Glutamatergic neuron (in vitro differentiated cells): ENCODE measurements at places on chromosomes 5 and 9.

DNA sequence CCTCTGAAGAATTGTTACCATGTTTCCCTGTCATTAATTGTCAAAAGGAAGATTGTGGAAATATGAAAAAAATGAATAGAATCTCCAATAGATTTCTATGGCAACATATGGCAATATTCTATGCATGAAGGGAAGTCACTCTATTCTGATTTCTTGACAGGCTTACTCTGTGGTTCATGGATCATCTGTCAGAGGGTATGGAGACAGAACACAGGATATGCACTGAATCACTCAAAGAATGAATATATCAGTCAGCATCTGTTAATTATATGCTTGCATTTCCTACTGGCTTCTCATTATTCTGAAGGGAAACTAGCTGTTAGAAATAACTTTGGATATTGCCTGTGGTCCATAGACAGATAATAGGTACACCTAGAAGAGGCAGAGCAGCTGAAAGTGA, 918.9 kb downstream of the DTWD2 start:
- DNase-seq: no peak

DNA sequence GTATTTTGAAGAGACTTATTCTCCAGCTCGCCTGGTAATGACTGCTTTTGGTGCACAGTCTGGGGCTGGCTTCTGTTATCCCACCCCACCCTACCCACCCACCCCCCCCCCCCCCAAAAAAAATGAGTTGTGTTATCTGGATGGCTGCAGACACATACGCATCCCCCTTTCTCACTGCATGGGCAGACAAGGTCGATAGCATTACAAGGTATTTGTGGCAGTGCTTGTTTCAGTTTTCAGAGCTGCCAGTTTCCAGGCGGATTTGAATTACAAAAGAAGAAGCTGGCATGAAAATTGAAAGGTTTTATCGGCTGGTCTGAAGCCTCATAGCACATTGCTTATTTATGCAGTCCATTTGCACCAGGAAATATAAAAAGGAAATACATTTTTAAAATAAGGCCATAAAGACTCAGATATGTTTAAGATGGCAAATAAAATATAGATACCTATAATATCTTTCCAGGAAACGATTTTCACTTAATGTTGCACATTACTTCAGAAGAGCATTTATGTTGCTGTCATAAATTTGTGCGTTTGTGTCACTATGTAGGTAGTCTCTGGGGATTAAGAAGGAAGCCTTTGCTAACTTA, 85.1 kb upstream of the GRHPR start:
- no peak for DNase-seq

DNA sequence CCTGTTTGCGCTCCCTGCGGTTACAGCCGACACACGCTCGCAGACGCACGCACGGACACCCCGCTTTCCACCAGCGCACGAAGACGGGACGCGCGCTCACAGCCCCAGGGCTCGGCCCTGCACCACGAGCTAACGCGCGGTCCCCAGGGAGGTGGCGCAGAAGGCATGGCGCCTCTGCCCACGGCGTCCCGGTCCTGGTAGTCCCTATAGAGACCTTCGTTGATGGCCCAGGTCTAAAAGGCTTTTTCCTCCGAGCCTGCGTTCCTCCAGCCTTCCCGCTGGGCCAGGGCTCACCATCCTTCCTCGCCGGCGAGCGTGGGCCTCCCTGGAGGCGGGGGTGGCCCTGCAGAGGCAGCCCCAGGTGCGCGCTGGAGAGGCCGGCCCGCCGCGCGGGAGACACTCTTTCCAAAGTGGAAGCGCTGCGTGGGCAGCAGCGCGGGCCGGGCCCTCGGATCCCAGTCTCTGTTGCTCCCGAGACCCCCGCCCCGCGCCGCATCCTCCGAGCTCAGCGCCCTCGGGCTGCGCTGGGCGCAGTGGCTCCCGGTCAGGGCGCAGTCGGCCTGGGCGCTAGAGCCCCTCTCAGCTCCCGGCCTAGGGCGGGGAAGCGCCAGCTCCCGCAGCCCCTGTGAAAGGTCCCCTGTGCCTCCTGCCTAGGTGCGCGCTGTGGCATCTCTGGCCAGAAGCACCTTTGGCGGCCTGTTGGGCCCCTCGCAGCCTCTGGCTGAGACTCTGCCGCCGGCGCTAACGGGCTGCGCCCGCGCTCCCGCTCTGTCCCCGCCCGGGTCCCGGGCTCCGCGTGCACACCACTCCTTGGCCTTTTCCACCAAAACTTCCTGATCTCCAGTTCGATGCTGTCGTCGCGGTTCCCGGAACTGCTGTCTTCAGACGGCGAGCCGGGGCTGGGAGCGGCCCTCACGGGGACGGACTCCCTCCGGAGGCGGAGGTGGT, 31.9 kb upstream of the FANCC start:
- DNase-seq: peak; percentile 50

DNA sequence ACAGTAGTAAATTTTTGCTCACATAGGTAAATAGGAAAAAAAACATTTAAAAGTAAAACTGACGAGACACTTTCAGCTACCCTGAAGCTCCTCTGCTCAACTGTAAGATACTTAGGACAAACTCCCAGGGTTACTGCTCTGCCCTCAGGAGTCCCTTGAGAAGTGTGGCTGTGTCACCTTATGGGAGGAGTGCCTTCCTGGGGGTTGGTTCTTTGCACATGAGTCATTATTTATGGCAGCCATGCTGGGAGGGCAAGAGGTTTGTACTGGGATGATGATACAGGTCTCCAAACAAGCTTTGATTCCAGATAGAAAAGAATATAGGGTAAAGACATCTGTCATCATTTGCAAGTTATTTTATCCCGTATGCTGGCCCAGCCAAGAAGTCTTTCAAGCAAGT, 45.9 kb downstream of the TTC1 start:
- DNase-seq: no peak
